ENCODE measurements at places on chromosomes 4 and X.

GRCh38 chrX:135923353-135923752 lies 29.8 kb downstream of the SAGE1 start:
- no peaks in the 10 kb centered on the region for H3K4me1 ChIP-seq
- H3K27ac ChIP-seq: no peak overlapping the region
- DNase-seq: no peak
- no peaks in the 10 kb centered on the region for H3K27me3 ChIP-seq
- H3K4me3 ChIP-seq: no peak overlapping the region

- DNase-seq: peak; percentile 32
- H3K36me3 ChIP-seq: no peaks in the 10 kb centered on the region
- H3K27me3 ChIP-seq: no peaks in the 10 kb centered on the region
- no peak overlapping the region for H3K27ac ChIP-seq
- no peak overlapping the region for H3K4me3 ChIP-seq
- no peaks in the 10 kb centered on the region for H3K4me1 ChIP-seq
Observed at GRCh38 chr4:20430259-20430941, 178.7 kb downstream of the SLIT2 start.

DNA sequence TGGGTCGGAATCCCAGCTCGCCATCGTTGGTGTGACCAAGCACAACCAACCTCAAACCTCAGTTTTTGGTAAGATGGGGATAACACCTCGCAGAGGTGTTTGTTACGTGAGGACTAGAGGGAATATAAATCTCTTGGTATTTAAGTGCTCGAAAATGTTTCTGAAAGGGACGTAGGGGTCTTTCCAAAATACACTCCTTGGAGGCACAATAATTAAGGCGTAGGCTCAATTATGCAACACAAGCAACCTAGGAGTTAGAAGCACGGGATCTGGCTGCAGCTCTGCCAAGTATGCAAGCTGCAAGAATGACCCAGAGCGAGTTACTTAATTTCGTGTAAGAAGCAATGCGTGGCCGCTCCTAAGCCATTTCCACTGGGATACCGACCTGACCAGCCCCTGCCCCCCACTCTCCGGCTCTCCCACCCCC lies 552 bp downstream of the ADH5 start:
- H3K27ac ChIP-seq: peak overlapping the region; percentile 96
- DNase-seq: peak; percentile 85
- no peaks in the 10 kb centered on the region for H3K27me3 ChIP-seq
- peaks cover 15% of the 10 kb centered on the region for H3K36me3 ChIP-seq

DNA sequence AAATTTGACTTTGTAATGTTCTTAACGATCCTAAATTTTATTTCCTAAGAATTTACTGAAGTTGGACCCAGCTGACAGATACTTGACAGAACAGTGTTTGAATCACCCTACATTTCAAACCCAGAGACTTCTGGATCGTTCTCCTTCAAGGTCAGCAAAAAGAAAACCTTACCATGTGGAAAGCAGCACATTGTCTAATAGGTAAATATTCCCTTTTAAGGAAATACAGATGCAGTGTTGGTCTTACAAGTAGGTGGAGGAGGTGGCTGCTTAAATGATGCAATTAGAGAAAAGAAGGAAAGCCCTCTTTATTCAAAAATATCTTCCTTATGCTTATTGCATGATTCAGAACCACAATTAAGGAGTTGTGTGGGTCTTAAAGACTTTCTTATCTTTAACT lies 73.5 kb downstream of the RS1 start:
- no peaks in the 10 kb centered on the region for H3K27me3 ChIP-seq
- no peak overlapping the region for H3K27ac ChIP-seq
- H3K4me1 ChIP-seq: no peaks in the 10 kb centered on the region
- no peak overlapping the region for H3K4me3 ChIP-seq
- DNase-seq: no peak

DNA sequence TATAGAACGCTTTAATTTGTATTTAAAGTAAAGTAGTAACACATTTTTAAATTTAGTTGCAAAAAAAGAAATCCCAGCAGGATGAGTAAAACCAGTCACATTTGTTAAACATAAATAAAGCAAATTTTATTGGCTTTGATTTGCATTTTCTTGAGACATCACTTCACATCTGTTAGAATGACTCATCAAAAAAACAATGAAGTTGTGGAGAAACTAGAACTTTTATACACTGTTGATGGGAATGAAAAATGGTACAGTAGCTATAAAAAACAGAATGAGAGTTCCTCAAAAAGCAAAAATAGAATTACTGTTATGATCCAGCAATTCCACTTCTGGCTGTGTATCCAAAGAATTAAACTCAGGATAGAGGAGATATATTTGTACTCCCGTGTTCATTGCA lies 454.0 kb upstream of the KLHL4 start:
- no peaks in the 10 kb centered on the region for H3K36me3 ChIP-seq
- H3K27ac ChIP-seq: no peak overlapping the region
- no peaks in the 10 kb centered on the region for H3K4me1 ChIP-seq

DNA sequence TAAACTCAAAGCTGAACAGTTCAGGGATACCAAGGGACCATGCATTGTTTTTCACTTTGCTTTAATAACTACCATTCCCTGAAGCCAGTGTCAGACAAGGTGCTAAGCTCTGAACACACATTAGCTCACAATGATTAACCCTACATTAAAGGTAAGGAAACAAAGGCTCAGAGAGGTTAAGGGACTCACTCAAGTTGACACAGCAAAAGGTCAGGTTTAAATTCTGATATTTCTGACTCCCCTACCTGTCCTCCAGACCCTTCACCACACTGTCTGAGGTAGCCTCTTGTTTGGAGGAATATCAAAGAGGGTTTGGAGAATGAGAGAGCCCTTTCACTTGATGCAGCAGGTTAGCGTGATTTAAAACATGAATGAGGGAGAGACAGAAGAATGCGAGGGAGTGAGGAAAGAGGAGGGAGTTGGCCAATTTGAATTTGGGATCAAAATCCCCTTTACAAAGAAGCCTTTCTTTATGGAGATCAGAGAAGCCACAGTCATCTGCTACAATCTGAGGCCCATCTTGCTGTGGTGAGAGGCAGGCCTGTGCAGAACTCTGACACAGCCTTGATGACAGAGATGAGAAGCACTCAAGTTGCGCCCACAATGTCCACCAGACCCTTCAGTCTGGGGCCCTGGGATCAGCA lies 103.5 kb downstream of the FHDC1 start:
- no peak for DNase-seq
- H3K4me1 ChIP-seq: no peaks in the 10 kb centered on the region
- H3K27me3 ChIP-seq: peaks cover 39% of the 10 kb centered on the region
- no peaks in the 10 kb centered on the region for H3K36me3 ChIP-seq
- no peak overlapping the region for H3K27ac ChIP-seq

GRCh38 chrX:40156470-40157227 lies 58.9 kb upstream of the BCOR start:
- H3K4me1 ChIP-seq: peaks cover 33% of the 10 kb centered on the region
- H3K27me3 ChIP-seq: no peaks in the 10 kb centered on the region
- DNase-seq: peak; percentile 17
- H3K4me3 ChIP-seq: no peak overlapping the region
- no peak overlapping the region for H3K27ac ChIP-seq
- no peaks in the 10 kb centered on the region for H3K36me3 ChIP-seq

- H3K4me3 ChIP-seq: no peak overlapping the region
- no peaks in the 10 kb centered on the region for H3K27me3 ChIP-seq
- H3K27ac ChIP-seq: no peak overlapping the region
- DNase-seq: peak; percentile 7
- H3K36me3 ChIP-seq: no peaks in the 10 kb centered on the region
Observed at GRCh38 chrX:10327651-10328050, 170.9 kb downstream of the CLCN4 start.
